Activated CD4-positive, alpha-beta T cell treated with anti-CD3 and anti-CD28 coated beads, Interleukin-2, amount 50 U/mL, for 1 hour (primary cell): ENCODE measurements at places on chromosomes 6 and 20.

DNA sequence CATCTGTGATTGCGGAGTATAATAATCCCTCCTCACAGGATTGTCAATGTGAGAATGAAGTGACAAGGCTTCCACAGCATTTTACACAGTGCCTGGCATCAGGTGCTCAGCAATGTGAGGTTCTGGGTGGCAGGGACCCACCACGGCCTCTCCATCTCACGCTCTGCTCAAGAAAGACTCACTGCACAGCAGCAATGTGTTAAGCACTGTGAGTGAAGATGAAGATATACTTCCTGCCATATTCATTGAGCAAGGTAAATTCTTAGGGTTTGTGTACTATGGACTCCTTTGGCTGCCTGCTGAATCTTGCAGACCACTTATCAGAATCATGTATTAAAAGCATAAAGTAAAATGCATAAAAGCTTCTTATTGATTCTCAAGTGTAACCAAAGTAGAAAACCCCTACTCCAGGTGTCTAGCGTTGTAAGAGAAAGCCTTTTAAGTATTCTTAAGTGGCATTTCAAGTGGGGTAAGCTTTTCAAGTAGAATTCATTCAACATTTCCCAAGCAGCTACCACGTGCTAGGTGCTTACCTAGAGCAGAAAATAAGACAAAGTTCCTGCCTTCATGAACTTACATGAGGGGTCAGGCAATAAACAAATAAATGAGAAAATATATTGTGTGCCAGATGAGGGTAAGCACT lies 17.0 kb upstream of the MEP1A start:
- no peak for DNase-seq

DNA sequence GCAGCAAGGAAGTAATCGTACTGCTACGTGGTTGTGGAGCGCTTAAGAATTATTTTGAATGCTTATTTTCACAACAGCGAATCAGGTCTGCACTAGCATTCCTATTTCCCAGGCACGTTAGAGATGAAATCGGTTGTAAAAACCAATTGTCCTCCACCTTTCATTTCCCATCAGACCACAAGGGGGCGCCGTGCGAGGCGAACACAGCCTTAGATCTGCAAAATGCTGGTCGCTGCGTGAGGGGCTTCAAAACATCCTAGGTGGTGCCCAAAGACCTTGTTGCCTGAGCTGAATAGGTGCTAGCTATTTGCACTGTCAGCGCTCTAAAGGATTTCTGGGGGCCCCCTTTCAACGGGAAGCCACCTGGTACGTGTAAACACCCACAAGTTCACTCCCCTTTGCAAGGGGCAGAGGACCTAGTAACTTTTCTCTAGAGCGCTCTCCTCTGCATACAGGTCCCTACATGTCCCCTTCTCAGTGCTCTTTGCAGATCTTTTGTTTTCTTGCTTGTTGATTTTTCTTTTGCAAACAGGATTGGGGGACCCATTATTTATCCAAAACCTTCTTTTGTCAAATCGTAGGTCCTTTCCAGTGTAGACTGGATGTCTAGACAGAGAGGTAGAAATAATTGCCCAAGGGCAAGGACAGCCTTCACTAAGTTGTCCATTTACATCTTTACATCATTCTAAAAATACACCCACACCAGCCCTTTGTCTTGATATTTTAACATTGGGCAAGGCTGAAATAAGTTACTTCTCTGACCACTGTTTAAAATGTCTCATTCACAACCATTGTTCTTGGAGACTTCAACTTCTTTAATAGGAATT lies 59.8 kb downstream of the NEDD9 start:
- peak; percentile 79 for DNase-seq

GRCh38 chr6:18242062-18242851 lies 22.1 kb downstream of the DEK start:
- no peak for DNase-seq

- no peak for DNase-seq
Observed at GRCh38 chr6:144471986-144472385, 186.9 kb downstream of the UTRN start.

DNA sequence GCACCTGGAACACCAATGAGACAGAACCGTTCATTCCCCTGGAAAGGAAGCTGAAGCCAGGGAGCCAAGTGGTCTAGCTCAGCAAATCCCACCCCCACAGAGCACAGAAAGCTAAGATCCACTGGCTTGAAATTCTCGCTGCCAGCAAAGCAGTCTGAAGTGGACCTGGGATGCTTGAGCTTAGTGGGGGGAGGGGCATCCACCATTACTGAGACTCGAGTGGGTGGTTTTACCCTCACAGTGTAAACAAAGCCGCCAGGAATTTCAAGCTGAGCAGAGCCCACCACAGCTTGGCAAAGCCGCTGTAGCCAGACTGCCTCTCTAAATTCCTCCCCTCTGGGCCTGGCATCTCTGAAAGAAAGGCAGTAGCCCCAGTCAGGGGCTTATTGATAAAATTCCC lies 53.1 kb downstream of the KIF16B start:
- DNase-seq: no peak

- peak; percentile 44 for DNase-seq
Observed at GRCh38 chr6:7112741-7113313, 5.1 kb downstream of the RREB1 start.

- DNase-seq: no peak
Observed at GRCh38 chr20:62728028-62728780, 19.6 kb downstream of the NTSR1 start.

DNA sequence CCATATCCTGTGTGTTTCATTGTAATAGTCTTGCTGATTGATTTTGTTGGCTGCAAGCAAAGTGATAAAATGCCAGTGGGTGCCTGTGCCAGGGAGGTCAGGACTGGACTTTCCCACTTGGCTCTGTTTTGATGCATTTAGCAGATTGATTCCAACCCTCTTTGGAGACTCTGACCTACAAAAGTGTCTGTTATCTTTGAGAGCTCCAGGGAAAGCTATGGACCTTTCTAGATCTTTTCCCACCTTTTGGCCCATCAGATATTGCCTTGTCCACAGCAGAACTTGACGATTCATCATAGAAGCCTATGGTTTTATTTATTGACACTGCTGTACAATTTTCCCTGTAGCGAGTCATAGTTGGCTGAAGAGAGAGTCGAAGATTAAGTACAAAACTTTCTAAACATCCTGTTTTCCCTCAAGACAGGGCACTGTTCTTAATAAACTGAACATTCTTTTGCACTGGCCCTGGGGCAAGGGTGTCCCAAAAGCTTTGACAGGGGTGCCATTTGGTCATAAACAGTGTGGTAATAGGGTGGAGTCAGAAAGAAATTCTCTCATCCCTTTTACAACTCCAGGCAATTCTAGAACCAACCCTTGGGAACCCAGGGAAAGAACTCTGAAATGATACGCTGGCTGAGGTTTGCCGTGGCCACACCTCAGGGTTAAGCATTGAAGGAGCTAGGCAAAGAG lies 53.7 kb downstream of the E2F3 start:
- no peak for DNase-seq
